ENCODE measurements at places on chromosomes 2 and 18.

GRCh38 chr18:21181766-21182165 is 60.3 kb upstream of the GREB1L start:
- no peak for DNase-seq

DNA sequence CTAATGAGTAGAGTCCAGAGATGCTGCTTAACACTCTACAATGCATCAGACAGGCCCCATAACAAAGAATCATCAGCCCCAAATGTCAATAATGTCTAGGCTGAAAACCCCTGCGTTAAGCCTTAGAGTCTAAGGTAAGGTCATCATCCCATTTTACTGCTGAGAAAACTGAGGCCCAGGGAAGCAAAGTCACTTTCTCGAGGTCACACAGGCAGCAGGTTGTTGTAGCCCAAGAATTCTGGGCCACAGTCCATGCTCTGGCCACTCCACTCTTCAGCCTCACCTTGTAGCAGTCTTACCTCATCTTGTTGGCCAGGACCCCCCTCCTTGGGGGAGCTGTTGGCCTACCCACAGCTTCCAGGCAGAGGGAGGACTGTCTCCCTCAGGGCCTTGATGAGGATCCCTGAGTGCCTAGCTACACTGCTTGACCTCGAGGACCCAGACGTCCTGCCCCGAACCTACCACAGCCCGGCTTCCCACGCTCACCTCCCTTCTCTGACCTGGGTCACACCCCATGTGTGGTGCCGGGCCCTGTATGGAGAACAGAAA is 54.4 kb downstream of the SMAD7 start:
- no peak for DNase-seq

GRCh38 chr2:20027260-20027677 is 14.8 kb upstream of the MATN3 start:
- DNase-seq: no peak

GRCh38 chr18:79643054-79643984 is 36.3 kb upstream of the CTDP1 start:
- no peak for DNase-seq

DNA sequence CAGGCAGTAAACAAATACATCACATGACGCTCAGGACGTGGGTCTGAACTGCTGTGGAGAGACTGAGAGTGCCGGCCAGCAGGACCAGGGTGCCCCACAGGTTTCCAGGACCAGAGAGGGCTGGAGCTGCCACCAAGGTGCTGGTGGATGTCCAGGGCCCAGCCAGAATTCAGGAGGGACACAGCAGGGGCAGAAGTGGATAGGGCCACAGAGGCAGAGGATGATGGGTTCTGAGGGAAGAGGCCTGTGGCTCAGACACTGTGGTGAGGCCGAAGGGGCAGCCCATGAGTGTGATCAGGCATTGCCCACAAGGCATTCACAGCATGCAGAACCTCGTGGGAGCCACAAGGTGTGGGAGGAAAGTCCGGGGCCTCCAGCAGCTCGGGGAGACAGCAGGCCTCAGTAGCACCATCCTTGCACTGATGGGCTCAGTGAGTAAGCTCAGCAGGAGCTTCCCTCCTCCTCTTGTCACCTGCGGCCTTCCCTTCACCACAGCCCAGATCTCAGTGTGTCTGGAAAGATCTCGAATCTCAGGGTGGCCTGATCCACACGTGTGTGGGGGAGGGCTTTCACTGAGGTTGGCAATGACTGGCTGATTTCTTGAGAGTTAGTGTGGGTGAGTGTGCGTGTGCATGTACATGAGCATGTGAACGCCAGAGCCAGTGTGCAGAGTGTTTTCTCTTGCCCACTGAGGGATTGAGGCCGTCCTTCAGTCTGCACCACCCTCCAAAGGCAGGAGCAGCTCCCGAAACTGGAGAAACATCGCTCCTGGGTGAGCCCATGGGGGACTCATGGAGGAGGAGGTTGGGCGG is 181.8 kb upstream of the RAB6C start:
- DNase-seq: no peak
